ENCODE measurements at places on chromosomes 13 and 19. TPM values are rescaled to one million over a fixed set of nuclear protein-coding genes. Genes with fewer than 3 reads are reported as not detected.

- no peak for DNase-seq
Measured at GRCh38 chr13:95677564-95678266, 776 bp downstream of the DNAJC3 start.

DNA sequence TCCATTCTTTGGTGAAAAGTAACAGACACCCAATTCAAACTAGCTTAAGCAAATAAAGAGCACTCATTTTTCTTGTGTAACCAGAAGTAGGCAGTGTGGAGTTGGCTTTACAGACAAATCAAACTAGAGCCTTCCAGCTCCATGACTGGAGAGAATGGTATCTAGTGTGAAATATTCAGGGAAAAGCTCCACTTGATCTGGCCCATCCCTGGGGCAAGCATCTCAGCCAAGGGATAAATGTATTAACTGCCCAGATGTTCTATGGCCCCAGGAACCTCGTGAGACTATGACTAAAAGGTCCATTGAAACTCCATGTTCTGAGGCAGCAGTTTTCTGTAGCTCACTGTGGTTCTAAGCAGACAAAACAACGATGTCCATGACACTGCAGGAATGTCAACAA lies 49.9 kb downstream of the TBC1D4 start:
- no peak for DNase-seq

DNA sequence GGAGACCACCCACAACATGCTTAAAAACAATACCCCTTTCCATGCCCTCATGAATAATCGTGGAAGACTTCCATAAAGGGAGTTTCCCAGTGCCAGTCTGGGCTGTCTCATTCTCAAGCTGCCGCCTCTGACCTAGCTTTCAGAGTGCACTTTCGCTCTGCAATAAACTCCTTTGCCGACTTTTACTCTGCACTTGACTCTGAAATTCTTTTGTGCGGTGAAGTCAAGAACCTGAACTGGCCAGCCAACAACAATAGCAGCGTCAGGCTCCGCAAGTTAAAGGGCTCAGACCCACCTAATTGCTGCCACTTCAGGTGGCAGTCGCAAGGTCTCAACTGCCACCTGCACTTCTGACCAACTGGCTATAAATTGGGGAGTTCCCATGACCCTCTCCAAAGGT lies 10.3 kb upstream of the LEUTX start:
- no peak for DNase-seq

DNA sequence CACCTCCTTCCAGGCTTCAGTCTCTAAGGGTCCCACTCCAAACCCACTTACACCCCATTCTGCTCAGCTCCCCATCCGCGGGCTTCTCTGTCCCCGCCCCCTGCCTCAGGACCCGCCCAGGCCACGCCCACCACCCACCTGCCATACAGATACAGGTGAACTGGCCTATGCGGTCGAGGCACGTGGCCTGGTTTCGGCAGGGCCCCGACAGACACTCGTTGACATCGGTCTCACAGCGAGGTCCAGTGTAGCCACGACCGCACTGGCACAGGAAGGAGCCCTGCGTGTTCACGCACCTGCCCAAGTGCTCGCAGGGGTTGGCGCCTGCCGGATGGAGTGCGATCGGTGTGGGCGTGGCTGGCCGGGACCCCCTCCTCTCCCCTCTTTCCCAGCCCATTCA lies 11.9 kb downstream of the NOTCH3 start:
- DNase-seq: no peak

The TBC1D4 gene
- total RNA-seq: 24.6 TPM

The C13orf42 gene
- not detected for total RNA-seq
